ENCODE measurements at places on chromosomes 3 and 15.
A peak's percentile ranks its signal among the peaks of the same experiment; 100 is the strongest.

- DNase-seq = no peak
These were observed 274.1 kb downstream of the OTOL1 start for GRCh38 chr3:161770484-161771386.

DNA sequence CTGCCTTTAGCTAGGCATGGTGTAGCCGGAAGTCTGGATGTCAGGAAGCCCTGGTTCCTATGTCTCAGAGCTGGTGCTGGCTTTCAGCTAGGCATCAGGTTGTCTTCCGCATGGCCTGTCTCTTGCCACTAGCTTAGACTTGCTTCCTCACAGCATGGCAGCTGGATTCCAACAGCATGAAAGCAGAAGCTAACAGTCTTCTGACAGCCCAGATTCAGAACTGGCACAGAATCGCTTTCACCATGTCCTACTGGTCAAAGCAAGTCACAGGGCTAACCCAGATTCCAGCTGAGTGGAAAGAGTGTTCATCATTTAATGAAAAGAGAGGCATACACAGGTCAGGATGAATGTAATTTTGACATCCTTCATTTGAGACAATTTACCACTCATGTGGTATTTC, 1050.5 kb downstream of the ROBO2 start:
- no peak for DNase-seq

GRCh38 chr3:61483997-61484396, 77.4 kb upstream of the PTPRG start:
- no peak for DNase-seq

GRCh38 chr15:30073915-30074314, 8.8 kb upstream of the GOLGA8J start:
- DNase-seq = no peak

- no peak for DNase-seq
These were observed 379.0 kb downstream of the TIGIT start for GRCh38 chr3:114672692-114673447.

GRCh38 chr3:42655980-42656679, 2.6 kb downstream of the ZBTB47 start:
- DNase-seq = no peak

- DNase-seq = no peak
These were observed 9.6 kb downstream of the CHST13 start for GRCh38 chr3:126533506-126533905.

GRCh38 chr15:90058308-90058707, 44.0 kb downstream of the IDH2 start:
- no peak for DNase-seq

DNA sequence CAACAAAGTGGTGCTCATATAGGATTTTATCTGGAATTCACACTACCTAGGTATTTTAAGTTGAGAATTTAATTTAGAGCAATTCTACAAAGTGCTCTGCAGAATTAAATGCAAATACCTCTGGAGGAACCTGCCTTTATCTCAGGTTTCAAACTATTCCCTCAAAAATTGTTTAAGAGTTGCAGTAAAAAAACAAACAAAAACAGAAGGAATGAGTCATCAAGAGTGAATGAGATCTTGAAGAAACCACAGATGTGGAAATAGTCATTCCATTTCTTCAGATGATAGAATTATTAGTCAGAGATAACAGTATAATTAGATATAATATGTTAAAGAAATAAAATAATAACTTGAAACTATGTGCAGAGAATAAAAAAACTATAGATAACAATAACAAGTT, 80.8 kb upstream of the SCN5A start:
- no peak for DNase-seq

GRCh38 chr3:17632401-17633100, 109.9 kb downstream of the TBC1D5 start:
- no peak for DNase-seq

GRCh38 chr3:16692486-16693344, 87.5 kb upstream of the DAZL start:
- no peak for DNase-seq

GRCh38 chr15:70297465-70298058, 199.8 kb upstream of the TLE3 start:
- DNase-seq = no peak

- DNase-seq = peak; percentile 57
These were observed at the start of gene RTF1 for GRCh38 chr15:41416742-41417417. TSS of gene RTF1 (plus strand) at chr15:41417095. CDS start at chr15:41417116, 21 bp downstream.

DNA sequence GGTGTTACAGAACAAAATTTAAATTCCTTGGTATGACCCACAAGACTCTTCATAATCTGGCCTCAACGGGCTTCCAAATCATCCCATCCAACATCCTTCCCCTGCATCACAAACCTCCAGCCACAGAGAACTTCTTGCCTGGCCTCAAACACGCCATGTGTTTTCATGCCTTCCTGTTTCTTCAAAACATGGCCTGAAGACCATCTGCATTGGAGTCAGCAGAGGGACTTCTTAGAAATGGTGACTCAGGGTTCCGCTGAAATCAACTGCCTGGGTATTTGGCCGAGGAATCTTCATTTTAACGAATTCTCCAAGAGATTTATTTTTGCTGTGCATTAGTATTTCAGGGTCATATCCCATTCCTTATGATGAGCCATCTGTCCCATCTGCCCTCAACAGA, 138.1 kb upstream of the RAP2B start:
- DNase-seq = no peak

DNA sequence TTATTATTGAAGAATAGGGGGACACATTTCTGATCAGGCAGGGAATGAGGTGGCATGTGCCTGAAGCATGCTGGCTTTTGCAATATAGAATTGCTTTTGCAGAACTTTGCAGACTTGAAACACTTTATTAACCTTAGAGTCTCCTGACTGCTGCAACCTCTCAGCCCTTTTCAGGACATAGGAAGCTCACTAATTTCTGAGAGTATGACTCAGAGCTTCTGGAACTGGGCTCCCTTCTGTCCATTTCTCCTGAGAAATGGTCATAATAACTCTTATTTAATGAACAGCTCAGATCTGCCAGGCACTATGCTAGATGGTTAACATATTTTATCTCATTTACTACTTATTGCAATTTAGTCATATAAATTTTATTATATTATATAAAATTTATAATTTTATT, 38.6 kb upstream of the DGKG start:
- DNase-seq = no peak

DNA sequence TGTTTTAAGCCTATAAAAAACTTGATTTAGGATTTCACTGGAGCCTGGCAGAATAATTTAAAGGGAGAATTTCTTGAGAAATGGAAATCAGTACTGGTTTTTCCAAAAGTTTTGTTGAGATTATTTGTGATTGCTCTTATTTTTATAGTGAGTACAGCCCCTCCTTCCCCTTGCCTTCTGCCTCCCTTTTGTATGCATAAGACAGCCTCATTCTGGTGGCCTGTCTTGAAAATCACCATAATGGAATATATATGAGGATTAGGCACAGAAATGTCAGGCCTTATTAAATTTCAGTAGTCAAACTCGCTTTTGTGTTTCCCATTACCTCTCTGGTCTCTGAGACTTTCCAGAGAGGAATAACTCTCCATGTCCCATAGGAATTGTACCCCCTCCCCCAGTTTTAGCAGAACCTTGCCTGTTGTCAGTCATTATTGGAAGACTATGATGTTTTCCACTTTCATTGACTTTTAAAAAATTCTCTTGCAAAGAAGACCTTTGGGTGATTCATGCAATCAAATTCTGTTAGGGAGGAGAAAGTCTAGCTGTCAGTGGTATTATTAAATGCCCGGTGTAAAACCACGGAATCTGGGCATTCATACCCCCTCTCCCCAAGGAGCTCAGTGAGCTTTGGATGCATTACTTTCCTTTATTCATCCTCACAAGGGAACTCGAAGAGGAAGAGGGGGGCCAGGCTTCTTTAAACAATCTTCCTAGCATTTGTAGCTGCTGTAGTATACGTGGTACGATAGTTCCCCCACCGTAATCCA, 171.6 kb upstream of the TSC22D2 start:
- no peak for DNase-seq

GRCh38 chr3:100340527-100340926, 6.0 kb downstream of the NIT2 start:
- DNase-seq = no peak

- DNase-seq = no peak
These were observed 22.4 kb downstream of the CIAO2A start for GRCh38 chr15:64070965-64071851.

GRCh38 chr3:195888981-195889869, 19.1 kb downstream of the TNK2 start:
- no peak for DNase-seq

DNA sequence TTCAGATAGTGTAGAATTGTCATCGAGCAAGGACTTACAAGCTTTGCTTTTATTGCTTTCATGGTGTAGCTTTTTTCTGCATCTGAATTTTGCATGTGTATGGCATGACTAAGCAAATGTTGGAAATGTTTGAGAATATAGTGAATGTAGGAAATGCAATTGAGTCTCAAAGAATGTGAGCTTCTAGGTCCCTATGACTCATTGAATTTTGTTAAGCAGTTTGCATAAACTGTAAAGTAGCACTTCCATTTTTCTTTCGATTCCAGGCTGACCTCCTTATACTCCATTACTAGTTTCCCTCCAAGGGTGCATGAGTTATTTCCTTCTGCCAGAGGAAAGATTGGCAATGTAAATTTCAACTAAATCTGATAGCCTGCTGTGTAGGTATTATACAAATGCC, 619.2 kb downstream of the DIPK2A start:
- no peak for DNase-seq

- no peak for DNase-seq
These were observed 58.5 kb upstream of the SPATA16 start for GRCh38 chr3:173199568-173199967.

GRCh38 chr15:98514034-98514622, 134.2 kb upstream of the IGF1R start:
- no peak for DNase-seq

DNA sequence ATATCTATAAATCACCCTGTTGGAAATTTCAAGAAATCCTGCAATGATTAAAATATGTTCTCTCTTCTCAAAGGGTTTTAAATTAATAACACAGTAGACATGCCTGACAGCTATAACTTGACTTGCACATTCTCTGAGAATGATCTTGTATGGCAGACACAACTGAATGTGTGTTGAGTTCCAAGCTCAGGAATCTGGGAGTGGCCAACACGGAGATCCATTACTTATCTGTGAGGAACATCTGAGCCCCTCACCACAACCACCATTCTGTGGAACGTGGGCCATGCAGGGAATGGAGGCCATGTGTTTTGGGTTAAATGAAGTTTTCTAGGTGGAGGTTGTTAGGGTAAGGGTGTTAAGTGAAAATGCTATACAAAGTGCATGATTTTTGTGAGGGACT, 105.3 kb upstream of the CHMP2B start:
- DNase-seq = no peak

- DNase-seq = peak; percentile 2
These were observed 179.1 kb downstream of the WDR72 start for GRCh38 chr15:53580366-53580765.

GRCh38 chr3:128054367-128054766, 2.1 kb downstream of the SEC61A1 start:
- DNase-seq = no peak

GRCh38 chr15:98842973-98843285, 164.7 kb downstream of the PGPEP1L start:
- no peak for DNase-seq

DNA sequence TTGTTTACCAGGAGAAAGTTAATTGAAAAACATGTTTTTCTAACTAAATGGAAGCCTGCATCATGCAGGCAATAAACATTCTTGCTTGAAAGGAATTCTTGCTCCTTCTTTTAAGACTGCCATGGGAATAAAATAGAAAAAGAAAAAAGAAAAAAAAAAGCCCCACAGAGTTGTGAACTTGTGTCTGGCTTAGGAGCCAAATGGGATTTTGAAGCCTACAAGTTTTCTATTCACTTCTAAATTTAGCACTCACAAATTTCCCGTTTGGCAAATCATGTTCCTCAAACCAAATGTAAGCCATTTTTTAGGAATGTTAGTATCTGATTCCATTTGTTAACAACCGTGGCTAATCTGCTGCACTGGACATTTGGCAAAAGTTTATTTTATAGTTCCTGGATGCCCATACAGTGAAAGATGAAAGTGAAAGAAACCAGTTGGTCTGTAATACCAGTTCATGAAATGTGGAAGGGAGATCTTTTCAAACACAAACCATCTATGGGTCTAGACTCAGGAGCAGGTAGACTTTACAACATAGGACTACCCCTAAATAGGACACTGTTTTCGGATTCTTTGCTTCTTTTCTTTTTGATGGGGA, 133.8 kb upstream of the GMNC start:
- no peak for DNase-seq

GRCh38 chr3:158492685-158493084, 78.3 kb upstream of the MLF1 start:
- no peak for DNase-seq

- DNase-seq = no peak
These were observed 236.9 kb upstream of the TRIM42 start for GRCh38 chr3:140441006-140441405.

GRCh38 chr15:72358650-72359171, 17.1 kb downstream of the HEXA start:
- no peak for DNase-seq

GRCh38 chr3:172285844-172286243, 162.4 kb downstream of the GHSR start:
- DNase-seq = no peak

DNA sequence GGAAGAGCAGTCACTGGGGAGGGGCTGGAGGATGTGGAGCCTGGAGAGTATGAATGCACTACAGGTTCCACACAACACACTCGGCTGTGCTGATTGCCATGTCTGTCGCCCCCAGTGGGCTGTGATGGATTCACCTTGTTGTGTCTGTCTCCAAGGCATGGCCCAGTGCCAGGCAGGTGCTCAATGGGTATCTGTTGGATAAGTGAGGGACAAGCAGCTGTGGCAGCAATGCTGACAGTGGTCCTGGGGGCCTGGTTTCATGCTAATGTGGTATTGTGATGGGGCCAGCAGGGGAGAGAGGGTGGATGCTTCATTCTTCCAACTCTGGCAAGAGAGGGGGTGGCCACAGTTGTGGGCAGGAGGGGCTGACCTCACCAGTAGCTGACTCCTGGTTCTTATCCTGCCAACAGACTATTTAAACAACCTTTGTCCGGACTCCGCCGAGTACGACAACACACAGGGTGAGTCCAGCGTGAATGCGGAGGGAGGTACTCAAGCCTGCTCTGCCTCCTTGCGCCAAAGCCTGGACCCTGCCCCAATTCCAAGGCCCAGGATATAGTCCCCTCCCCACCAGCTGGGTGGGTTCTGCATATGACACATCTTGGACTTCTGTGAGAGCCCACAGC, 47.3 kb upstream of the NR2C2 start:
- no peak for DNase-seq

DNA sequence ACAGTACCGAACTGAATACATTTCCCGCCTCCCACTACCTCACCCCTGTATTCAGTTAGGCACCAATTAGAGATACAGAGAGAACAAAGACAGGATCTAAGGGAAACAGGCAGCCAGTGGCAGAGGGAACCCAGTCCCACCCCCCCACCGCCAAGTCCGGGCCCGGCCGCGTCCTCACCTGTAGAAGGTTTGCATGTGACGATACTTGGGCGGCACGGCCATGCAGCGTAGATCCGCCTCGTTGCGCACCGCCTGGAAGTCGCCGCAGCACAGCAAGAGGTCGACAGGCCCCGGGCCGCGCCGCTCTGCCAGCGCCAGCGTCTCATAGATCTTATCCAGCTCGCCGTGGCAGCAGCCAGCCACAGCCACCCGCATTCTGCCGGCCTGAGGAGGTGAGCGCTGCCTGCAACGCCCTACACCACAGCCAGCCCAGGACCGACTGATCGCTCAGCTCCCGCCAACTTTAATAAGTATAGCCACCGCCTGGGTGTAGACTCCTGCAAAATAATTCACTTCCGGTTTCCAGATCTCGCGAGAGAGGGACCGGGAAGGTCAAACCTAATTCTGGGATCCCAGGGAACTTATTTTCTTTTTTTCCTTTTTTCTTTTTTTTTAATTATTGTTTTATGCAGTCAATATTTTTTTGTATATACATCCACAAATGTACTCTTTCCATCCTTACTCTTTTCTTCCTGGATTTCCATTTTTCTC, at the start of gene DBR1:
DBR1 (minus strand) TSS at position 501 of the 711 bp plus-strand sequence; CDS start at position 375, 126 bp downstream.
- DNase-seq = peak; percentile 83
